Activated naive CD8-positive, alpha-beta T cell treated with anti-CD3 and anti-CD28 coated beads, Interleukin-2, amount 10 ng/mL, durations not matched to agents 7 days and 5 days (primary cell): ENCODE measurements at places on chromosomes 12 and 14.

- no peak for DNase-seq
Observed at GRCh38 chr12:46332260-46332659, 40.3 kb downstream of the SLC38A2 start.

GRCh38 chr14:50647753-50648152, 20.4 kb downstream of the SAV1 start:
- no peak for DNase-seq

DNA sequence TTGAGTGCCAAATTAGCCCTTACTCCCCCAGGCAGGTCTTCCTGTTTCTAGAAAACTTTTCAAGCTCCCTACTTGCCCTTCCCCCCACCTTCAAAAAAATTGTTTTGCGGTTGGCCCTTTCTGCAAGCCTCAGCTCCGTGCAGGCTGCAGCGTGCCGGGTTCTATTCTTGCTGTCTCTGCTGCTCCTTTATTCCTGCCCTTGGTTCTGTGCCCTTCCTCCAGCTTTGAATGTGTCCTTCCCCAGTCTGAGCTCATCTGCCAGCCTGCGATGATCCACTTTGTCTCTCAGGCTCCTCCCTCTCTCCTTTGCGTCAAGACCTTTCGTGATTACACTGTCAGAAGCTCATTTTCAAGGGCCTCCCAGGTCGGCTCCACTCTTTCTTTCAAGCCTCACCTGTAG, 98.6 kb downstream of the IRF2BPL start:
- peak; percentile 67 for DNase-seq

- peak; percentile 37 for DNase-seq
Observed at GRCh38 chr14:54627540-54628363, 60.8 kb downstream of the SAMD4A start.

GRCh38 chr12:89352242-89352491, 134 bp downstream of the DUSP6 start:
- no peak for DNase-seq

DNA sequence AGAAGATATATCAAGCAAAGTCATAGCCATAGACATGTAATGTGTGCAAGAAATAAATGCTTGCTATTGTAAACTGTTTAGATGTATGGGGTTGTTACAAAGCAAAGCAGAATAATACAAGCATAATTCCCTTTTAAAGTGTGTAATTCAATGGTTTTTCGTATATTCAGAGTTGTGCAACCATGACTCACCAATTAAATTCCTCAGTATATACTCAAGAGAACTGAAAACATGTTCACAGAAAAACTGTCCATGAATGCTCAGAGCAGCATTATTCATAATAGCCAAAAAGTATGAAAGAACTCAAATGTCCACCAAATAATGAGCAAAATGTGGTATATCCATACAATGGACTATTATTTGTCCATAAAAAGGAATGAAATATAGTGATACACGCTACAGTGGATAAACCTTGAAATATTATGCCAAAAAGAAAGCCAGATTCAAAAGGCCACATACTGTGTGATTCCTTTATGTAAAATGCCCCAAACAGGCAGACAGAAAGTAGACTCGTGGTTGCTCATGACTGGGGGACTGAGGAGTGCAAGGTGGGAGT, 9.3 kb downstream of the GXYLT1 start:
- no peak for DNase-seq

DNA sequence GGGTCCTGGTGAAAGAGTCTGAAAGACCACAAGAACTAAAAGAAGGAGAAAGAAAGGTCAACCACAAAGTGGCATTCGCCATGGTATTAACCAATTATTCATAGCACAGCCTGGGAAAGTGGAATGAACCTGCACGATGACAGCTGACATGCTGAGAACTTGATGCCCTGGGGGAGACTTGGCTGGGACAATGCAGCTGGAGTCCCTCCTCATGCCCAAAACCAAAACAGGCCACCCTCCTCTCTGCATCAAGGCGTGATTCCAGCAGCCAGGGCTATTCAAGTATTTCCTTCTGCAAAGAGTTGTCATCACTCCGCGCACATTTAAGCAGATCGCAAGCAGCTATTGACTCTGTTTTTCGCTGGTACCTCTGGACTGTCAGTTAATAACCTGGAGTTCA, 167.1 kb upstream of the NOS1 start:
- no peak for DNase-seq
